ENCODE measurements at places on chromosomes 7 and 10. TPM values are rescaled to one million over a fixed set of nuclear protein-coding genes. Genes with fewer than 3 reads are reported as not detected.

NME8 gene
- total RNA-seq = 0.14 TPM

PRKG1 gene
- total RNA-seq = 18.2 TPM

NUDT13 gene
- 1.4 TPM for total RNA-seq

MSMB gene
- total RNA-seq = not detected

SLC18A3 gene
- total RNA-seq = 0.12 TPM

RSBN1L gene
- total RNA-seq = 20.0 TPM

ACSM6 gene
- total RNA-seq = not detected

TMEM176A gene
- total RNA-seq = not detected

DNA sequence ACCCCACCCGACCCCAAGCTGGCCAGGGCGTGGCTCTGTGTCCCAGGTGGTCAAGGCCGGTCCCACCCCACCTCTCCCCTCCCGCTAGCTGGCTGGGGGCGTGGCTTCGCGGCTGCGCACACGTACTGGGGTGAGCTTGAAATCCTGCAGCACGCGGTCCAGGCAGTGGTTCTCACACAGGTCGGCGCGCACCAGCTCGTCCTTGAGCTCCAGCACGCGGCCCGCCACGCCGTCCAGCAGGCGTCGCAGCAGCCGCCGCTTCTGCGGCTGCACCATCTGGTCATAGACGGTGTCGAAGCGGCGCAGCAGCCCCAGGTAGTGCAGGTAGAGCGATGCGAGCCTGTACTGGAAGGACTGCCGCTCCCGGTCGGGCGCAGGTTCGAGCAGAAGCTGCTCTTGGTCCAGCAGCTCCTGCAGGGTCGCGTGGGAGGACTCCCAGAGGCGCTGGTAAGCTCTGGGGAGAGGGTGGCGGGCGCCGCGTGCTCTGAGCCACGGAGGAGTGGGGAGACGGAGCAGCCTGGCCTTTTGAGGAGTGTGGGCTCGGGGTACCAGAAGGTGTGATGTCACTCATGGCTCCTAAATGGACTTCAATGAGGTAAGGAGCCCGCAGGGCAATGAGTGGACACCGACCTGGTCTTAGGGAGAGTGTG, 5.8 kb downstream of the H2BK1 start:
- H3K27ac ChIP-seq = no peak overlapping the region
- no peaks in the 10 kb centered on the region for H3K4me1 ChIP-seq
- no peak for DNase-seq
- H3K27me3 ChIP-seq = no peaks in the 10 kb centered on the region

DNA sequence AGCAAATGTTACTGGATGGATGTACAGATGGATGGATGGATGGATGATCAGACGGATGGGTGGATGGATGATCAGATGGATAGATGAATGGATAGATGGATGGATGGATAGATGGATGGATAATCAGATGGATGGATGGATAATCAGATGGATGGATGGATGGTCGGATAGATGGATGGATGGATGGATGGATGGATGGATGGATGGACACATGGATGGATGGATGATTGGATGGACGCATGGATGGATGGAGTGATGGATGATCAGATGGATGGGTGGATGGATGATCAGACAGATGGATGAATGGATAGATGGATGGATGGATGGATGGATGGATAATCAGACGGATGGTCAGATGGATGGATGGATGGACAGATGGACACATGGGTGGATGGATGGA, 90.3 kb upstream of the TCF7L2 start:
- H3K4me3 ChIP-seq = no peak overlapping the region
- no peak overlapping the region for H3K27ac ChIP-seq
- DNase-seq = no peak
- no peaks in the 10 kb centered on the region for H3K36me3 ChIP-seq

GRCh38 chr7:140230861-140231770, 54.3 kb upstream of the KDM7A start:
- H3K4me3 ChIP-seq = peak overlapping the region; percentile 82
- peak overlapping the region; percentile 47 for H3K27ac ChIP-seq
- no peaks in the 10 kb centered on the region for H3K36me3 ChIP-seq
- H3K27me3 ChIP-seq = peaks cover 14% of the 10 kb centered on the region

DNA sequence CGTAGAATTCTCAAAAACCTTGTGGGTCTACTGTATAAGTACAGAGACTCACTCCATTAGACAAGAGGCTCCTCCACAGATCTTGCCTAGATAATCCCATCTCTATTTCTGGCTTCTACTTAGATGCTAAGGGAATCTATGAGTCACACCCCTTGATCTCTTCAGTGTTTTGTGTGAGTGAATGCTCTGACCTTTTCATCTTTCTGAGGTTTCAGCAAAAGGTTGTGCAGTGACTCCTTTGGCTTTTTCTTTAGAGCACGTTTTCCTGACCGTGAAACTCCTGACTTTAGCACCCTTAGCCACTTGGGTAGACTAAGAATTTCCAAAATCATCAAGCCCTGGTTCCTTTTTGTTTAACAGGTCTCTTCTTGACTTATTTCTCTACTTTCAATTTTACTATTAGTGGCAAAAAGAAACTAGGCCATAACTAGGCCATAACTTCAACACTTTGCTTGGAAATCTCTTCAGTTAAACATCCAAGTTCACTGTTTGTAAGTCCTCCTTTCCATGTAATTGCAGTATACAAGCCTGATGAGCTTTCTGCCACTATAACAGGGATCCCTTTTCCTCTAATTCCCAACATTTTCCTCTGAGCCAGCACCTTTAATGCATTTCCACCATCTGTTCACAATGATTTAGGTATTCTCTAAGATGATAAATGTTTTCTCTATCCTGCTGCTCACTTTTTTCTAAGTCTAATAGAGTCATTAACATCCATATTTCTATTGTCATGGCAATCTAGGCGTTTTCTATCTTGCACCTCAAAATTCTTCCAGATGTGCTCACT, 19.4 kb downstream of the COPG2 start:
- no peaks in the 10 kb centered on the region for H3K27me3 ChIP-seq
- H3K4me3 ChIP-seq = no peak overlapping the region

GRCh38 chr10:98303569-98303968, 35.6 kb upstream of the LOXL4 start:
- H3K36me3 ChIP-seq = no peaks in the 10 kb centered on the region
- DNase-seq = no peak
- H3K4me1 ChIP-seq = no peaks in the 10 kb centered on the region
- H3K4me3 ChIP-seq = no peak overlapping the region
- H3K27me3 ChIP-seq = no peaks in the 10 kb centered on the region

DNA sequence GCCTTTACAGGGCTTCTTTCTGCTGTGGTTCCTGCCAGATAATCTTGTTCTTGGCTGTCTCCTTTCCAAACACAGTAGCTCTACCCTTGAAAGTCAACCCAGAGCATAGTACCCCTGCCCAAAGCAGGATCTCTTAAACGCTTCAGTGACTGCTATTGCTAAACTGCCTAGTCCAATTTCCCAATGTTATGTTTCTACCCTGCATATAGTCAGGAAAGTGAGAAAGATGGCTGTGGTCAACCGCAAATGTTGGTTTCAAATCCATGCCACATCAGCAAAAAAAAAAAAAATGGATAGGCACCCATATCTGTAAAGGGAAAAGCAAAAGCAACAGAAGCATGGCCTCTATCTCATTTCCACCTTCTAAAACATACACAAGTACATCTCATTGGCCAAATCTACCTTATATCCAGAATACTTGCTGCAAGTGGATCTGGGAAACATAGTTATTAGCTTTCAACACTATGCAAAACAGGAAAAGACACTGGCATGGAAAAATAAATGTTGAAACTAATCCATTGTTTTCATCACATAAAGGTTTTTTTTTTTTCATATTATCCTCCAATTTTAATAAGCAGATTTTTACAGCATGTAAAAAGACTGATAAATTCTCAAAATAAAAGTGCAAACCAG, 59.8 kb downstream of the DNAJC1 start:
- 0 out of 2 replicates have a peak overlapping the region, but pooled peaks have one; percentile 39 for H3K27ac ChIP-seq
- no peaks in the 10 kb centered on the region for H3K4me1 ChIP-seq
- no peaks in the 10 kb centered on the region for H3K36me3 ChIP-seq
- no peak overlapping the region for H3K4me3 ChIP-seq

DNA sequence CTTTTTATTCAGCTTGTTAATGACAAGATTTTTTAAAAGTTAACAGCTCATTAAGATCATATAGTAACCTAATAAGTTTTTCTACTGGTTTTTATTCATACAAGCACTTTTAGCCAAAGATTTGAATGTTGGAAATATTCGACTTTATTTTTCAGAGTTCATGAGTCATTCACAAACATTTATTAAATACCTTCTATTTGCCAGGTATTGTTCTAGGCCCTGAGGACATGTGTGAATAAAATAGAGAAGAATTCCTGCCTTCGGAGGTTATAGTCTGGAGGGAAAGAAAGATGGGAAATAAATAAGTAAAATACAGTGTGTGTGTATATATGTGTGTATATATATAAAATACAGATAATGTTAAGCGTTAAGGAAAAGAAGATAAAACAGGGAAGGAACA, 31.5 kb downstream of the BTAF1 start:
- H3K27me3 ChIP-seq = no peaks in the 10 kb centered on the region
- no peak overlapping the region for H3K27ac ChIP-seq
- H3K4me3 ChIP-seq = no peak overlapping the region
- no peak for DNase-seq
- peaks cover 25% of the 10 kb centered on the region for H3K36me3 ChIP-seq

DNA sequence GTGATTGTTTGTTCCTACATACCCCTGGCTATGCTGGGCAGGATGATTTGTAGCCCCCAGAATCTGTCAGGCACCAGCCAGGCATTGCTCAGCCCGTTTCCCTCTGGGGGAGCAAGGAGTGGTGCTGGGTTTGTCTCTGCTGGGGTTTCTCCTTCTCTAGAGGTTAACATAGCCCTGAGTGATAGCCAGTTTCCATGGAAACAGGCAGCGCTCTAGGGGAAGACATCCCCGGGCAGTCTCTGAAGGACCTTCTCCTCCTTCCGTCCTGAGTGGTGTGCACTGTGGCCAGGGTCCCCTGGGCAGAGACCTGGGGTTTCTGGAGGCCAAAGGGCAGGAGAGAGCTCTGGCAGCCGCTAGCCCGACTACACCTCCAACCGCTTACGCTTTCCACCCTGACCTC, 50.6 kb upstream of the LRRC4 start:
- no peak overlapping the region for H3K27ac ChIP-seq
- no peak overlapping the region for H3K4me3 ChIP-seq
- DNase-seq = no peak
- H3K27me3 ChIP-seq = no peaks in the 10 kb centered on the region
- no peaks in the 10 kb centered on the region for H3K36me3 ChIP-seq
- H3K4me1 ChIP-seq = no peaks in the 10 kb centered on the region

- H3K27me3 ChIP-seq = no peaks in the 10 kb centered on the region
- no peaks in the 10 kb centered on the region for H3K4me1 ChIP-seq
- H3K27ac ChIP-seq = no peak overlapping the region
These were observed 435.5 kb upstream of the NRG3 start for GRCh38 chr10:81439445-81439844.

DNA sequence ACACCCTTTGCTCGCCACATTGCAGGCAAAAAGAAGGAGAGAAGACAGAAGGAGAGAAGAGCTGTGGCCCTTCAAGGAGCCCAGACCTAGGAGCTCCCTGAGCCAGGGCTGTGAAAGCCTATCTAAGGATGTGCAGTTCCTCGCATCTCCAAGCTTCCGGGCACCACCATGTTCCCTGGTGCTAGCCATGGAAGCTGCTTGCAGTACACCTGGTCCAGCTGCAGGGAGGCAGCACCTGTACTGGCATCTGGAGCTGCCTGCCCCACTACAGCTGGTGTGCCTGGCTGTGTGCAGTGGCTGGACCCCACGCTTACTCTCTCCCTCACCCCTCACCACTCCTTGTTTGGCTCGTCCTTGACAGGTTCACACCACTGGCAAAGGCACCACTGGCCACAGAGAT, 1111.8 kb upstream of the POT1 start:
- H3K4me3 ChIP-seq = no peak overlapping the region
- H3K4me1 ChIP-seq = no peaks in the 10 kb centered on the region
- no peaks in the 10 kb centered on the region for H3K36me3 ChIP-seq
- no peak for DNase-seq
- H3K27me3 ChIP-seq = no peaks in the 10 kb centered on the region

GRCh38 chr7:84105586-84105985, 89.0 kb downstream of the SEMA3A start:
- H3K4me3 ChIP-seq = no peak overlapping the region
- no peak for DNase-seq
- H3K27me3 ChIP-seq = no peaks in the 10 kb centered on the region
- H3K4me1 ChIP-seq = peaks cover 36% of the 10 kb centered on the region
- H3K36me3 ChIP-seq = no peaks in the 10 kb centered on the region
- H3K27ac ChIP-seq = no peak overlapping the region

Measured in GM23338 (cell line).